ENCODE measurements at places on chromosomes 5 and 9.

DNA sequence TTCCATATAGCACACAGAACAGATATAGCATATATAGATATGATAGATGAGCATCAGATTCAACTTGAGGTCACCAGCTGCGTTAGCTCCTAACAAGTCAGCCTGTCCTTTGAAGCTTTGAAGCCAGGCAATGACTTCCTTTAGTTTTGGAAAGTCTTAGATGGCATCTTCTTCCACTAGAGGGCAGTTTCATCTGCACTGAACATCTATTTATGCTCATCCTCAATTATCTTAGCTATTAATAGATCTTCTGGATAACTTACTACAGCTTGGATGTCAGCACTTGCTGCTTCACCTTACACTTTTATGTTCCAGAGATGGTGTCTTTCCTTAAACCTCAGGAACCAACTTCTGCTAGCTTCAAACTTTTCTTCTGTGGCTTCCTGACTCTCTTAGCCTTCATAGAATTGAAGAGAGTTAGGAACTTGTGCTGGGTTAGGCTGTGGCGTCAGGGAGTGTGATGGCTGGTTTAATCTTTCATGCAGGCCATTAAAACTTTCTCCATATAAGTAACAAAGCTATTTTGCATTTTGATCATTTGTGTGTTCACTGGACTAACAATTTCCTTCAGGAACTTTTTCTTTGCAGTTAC, 1401.4 kb downstream of the EFNA5 start:
- peak; percentile 47 for DNase-seq

DNA sequence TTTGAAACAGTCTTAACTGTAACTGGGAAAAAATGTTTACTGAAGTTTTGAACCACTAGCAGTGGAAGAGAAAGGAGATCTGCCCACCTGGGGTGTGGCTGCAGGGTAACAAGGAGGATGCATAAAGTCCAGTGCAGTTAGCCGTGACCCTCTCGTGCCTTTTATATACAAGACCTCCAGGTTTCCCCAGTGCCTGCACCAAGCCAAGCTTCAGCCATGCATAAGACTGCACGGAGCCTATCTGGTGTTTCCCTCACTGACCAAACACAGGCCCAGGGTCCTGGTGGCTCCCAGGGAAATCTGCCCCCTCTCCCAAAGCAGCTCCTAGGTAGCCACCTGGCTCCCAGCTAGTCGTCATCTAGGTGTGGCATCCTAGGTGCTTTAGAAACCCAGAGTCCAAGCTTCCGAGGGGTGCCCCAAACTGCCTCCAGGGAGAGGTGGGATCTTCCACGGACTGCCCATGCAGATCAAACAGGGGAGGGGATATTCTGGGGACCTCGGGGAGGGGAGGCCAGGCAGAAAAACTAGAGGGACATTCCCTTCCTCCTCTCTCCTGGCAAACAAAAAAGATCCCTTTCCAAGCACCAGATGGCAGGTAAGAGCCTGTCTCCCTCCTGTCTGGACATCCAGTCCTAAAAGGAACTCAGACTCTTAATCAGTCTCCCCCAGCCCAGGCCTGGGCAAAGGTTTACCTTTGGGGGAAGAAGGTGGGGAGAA, 2.7 kb downstream of the SHB start:
- peak; percentile 65 for DNase-seq

DNA sequence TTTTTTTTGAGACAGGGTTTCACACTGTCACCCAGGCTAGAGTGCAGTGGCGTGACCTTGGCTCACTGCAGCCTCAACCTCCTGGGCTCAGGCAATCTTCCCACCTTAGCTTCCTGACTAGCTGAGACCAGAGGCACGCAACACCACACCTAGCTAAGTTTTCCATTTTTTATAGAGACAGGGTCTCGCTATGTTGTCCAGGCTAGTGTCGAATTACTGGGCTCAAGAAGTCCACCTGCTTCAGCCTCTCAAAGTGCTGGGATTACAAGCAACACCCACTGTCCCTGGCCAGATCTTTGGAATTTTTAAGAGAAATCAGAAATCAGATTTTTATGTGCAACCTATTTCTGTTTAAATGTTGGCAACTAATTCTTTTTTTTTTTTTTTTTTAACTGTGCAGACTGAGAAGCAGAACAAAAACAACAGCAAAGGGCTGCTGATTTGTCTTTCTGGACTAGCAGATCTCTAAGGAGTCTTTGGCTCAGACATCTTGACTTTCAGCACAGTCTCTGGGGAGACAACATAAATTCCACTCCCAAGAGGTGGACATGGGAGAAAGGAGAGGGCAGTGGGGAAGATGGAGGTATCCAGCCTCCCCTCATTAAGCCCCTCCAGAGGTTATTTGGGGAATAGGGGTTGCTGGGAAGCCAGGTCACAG, 54.4 kb upstream of the FABP6 start:
- no peak for DNase-seq

DNA sequence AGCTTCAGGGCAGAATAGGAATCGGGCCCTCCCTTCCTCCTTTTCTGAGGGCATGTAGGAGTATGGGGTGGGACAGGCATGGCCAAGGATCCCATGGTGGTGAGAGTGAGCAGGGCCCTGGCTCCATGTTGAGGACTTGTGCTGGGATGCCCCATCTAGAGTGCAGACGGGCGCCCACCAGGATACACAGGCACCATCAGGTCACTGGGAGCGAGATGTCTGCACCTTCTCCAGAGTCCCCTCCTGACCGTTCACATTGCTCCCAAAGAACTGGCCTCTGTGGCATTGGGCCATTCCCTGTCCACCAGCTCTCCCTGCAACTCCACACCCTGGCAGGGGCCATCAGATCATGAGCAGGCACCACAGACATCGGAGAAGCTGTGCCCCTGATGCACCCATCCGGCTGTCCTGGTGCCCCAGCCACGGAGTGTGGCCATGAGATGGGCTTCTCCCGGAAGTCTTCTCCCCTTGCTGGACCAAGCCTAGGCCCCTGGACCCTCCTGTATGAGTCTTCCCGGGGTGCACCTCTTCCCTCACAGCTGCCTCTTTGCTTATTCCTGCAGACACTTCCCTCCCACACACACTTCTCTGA, 195.0 kb downstream of the IRX2 start:
- DNase-seq = no peak

DNA sequence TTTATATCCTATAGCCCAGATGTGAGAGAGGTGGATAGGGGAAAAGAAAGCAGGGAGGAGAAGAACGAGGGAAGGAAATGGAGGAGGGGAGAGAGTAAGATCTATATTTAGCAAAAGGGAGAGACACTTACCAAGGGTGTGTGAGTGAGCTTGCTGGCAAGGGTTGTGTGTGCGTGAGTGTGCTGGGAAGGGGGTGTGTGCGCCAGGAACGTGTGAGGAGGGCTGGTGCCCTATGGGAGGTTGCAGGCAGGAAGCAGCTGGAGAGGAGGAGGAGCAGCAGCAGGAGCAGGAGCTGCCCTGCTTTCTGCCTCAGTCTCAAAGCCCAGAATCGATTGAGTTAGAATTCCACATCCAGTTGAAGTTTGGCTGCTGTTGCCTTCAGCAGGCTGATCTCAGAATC, 148.3 kb upstream of the RUSC2 start:
- no peak for DNase-seq

- DNase-seq = no peak
Observed at GRCh38 chr5:575636-576035, 36.5 kb upstream of the CEP72 start.

DNA sequence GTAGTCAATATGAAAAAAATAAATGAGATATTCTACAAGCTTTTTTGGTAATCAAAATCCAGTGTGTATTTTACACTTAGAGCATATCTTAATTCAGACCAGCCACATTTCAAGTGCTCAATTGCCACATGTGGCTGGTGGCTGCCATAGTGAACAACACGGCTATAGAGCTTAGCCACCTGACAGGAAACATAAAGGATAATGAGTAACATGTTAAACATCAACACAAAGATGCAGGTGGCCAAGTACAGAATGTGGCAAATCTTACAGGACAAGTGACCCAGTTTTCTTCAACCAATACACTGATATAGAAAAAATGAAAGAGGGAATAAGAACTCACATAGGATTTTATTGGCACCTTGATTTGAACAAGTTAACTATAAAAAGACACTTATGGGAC, 61.4 kb downstream of the KIF24 start:
- peak; percentile 4 for DNase-seq

DNA sequence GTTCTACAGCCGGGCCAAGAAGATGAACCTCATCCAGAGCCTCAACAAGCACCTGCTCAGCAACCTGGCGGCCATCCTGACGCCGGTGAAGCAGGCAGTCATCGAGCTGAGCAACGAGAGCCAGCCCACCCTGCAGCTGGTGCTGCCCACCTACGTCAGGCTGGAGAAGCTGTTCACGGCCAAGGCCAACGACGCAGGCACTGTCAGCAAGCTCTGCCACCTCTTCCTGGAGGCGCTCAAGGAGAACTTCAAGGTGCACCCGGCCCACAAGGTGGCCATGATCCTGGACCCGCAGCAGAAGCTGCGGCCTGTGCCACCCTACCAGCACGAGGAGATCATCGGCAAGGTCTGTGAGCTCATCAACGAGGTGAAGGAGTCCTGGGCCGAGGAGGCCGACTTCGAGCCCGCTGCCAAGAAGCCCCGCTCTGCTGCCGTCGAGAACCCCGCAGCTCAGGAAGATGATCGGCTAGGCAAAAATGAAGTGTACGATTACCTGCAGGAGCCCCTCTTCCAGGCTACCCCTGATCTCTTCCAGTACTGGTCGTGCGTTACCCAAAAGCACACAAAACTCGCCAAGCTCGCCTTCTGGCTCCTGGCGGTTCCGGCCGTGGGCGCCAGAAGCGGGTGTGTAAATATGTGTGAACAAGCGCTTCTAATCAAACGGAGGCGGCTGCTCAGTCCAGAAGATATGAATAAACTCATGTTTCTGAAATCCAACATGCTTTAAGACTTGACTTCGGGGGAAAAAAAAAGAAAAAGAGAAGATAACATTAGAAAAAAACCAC, 28.5 kb downstream of the AMBP start:
- no peak for DNase-seq

GRCh38 chr5:32777733-32778132, 66.6 kb downstream of the NPR3 start:
- DNase-seq = no peak

DNA sequence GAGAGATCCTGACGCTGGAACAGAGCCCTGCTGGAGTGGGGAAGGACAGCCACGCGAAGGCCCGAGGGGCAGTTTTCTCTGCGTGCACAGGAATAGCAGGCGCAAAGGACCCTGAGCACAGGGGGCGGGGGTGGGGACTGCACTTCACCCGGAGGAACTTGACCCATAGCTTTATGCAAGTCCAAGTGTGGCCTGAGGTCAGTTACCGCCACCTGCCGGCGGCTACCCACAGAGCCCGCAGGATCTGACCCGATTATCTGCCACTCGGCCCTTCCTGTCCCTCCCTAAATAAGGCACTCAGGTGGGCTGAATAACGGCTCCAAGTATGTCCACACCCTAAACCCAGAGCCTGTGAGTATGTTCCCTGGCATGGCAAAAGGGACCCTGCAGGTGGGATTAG, 65.4 kb upstream of the FCN1 start:
- DNase-seq = peak; percentile 38

DNA sequence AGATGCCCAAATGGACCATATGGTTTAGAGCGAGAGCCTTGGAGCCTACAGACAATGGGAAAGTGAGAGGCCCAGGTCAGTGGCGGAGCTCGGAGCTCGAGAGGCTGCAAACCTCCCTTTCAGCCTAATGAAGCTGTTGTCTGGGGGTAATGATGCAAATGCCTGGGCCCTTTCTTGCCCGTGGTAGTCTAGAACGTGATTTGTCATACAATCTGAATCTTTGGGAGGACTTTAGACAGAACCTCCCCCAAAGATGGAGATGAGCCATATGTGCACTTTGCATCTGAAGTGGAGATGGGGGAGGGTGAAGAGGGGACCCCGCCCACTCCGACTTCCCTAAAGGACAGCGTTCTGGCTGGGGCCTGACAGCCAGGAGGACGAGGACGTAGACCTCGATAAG, 10.3 kb upstream of the NEUROG1 start:
- DNase-seq = peak; percentile 93

- DNase-seq = no peak
Observed at GRCh38 chr5:132947671-132948070, 15.8 kb downstream of the AFF4 start.

GRCh38 chr9:111711548-111711947, 50.1 kb downstream of the GNG10 start:
- DNase-seq = no peak

GRCh38 chr5:104706600-104706999, 1144.0 kb upstream of the NUDT12 start:
- no peak for DNase-seq

DNA sequence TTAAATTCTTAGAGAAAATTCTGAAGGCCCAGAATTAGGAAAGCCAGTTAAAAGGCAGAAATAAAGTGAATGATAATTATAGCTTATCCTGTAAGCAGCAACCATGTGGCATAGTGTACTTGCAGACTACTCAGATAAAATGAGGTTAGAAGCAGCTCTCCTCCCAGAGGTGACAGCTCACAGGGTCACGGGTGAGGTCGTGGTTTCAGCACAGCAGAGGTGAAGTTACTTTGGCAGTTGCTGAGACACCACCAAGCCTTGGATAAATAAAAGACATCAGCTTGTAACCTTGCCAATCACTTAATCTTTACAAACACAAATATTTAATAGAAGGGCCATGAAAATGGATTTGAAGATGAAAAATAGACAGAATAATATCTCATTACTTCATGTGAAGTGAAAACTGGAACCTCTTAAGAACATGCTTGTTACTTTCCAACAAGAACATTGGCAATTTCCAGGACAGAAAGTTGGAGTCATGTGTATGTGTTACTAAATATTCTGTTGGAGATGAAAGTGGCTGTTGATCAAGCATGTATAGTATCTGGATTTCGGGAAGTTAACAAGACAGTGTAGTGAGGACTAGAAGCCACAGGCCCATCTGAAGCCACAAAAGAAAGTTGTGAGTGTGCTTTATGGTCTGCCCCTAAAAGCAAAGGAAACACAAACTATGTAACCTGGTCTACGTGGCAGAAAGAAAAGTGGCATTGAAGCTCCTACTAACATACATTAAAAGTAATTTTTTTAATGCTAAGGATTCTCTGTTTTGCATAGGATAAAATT, 134.4 kb downstream of the ERCC6L2 start:
- no peak for DNase-seq

- DNase-seq = no peak
Observed at GRCh38 chr5:171454549-171454948, 35.1 kb downstream of the FGF18 start.

DNA sequence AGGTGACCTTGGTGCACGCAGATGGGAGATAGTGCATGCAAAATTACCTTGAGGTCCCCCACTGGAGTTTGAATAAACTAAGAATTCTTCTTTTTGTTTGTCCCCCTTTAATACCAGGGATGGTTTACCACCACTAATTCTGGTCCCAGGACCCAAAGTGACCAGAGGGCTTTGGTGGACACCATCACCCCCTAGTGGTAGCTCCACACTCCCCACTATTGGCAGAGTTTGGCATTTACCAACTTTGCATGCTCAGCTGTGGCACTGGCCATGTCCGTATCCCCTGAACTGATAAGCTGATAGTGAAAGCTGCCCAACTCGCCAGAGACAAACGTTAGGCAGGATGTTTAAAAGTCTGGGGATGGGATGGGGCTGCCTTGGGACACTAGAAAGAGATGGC, 3.3 kb downstream of the ASTN2 start:
- peak; percentile 77 for DNase-seq

Data from NCI-H82 (cell line).